Cortex of kidney (tissue), 1 donor: ENCODE measurements at places on chromosomes 5 and 9.

DNA sequence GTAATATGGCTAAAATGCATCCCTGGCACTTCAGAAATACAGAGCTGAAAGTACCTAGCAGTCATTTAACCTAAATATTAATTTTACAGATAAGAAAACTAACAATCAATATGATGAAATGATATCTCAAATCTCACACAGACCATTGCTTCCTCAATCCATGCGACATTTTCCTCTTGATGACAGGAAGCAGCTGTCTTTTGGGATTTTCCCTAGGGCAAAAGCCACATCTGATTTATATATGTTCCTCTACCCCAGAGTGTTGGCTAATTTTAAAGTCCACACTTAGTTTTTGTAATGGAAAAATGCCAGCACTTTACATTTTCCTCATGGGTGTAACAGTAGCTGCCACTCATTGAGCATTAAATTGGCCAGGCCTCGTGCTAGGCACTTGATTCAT, 47.7 kb upstream of the ITGA1 start:
- DNase-seq, result no peak

DNA sequence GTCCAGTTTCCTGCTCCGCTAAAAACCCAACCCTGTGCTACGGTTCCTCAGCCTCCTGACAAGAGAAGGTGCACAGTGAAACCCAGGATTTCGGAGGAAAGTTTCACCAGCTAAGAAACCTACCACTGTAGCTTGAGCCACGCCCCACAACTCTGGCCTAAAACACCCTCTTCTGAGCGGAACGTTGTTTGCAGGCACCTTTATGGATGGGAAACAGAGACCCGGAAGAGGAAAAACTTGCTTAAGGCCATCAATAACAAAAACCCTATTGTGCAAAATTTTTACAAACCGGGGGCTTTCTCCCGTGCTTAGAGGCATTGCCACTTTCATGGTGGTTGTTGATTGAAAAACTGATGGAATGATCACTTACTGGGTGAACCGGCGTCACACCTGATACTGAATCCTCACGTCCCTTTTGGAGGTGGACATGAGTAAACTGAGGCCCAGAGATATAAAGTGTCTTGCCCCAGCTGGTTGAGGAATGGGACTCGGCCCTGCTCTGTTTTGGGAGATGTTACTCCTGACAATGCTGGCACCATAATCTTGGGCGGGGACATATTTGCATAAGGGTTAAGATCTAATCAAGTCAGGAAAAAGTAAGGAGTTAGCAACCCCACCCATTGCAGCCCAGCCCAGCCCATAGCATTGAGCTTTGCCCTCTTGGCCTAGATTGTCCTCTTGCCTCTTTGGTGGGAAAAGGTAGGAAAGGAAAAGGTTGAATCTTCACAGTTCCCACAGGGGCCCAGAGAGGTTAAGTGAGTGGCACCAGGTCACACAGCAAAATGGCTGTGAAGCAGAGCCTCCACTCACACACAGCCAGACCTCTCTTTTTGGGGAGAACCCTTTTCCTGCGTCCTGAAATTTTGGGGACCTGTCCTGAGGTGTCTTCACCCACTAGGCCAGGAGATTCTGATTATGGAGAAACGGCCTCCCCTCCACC, 23.2 kb upstream of the PTGS1 start:
- no peak for DNase-seq

DNA sequence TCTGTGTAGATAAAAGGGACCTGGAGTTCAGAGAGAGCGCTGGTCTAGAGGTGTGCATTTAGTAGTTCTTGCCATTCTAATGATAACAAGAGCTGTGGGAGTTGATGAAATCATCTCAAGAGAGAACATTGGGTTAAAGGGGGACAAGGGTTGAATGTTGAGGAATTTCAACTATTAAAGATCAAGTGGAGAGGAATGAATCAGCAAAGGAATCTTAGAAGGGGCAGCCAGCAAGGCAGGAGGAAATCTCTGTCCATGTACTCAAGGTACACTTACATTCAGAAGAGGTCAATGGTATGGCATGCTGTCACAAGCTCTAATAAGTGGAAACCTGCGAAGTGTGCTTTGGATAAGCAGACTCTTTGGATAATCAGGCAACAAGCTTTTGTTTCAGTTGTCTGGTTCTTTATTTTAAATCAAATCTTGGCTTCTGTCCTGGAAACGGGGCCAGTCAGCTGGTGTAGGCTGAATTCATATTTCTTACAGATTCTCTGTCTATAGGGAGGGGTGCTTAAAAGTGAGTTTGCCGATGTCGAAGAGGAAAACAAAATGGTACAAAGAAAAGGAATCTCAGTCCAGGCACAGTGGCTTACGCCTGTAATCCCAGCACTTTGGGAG, 320.5 kb upstream of the CD180 start:
- no peak for DNase-seq

GRCh38 chr9:134325096-134325812, 1.0 kb upstream of the RXRA start:
- DNase-seq, result no peak

DNA sequence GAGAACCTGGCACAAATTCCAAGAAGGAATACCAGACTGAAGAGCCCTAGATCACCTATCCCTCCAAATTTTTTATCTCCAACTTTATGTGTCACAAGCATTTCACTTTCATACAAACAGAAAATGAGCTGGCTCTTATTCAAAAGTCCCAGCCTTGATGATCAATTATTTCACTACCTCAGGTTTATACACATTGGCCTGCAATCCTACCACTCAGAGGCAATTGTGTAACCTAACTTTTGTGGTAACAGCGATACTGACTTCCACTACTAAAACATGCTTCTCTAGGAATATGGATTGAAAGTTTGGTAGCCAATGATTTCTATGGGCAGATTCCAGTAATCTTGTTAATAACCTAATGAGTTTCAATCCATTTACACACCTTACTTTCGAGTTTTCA, 10.5 kb downstream of the RNF38 start:
- DNase-seq, result no peak

DNA sequence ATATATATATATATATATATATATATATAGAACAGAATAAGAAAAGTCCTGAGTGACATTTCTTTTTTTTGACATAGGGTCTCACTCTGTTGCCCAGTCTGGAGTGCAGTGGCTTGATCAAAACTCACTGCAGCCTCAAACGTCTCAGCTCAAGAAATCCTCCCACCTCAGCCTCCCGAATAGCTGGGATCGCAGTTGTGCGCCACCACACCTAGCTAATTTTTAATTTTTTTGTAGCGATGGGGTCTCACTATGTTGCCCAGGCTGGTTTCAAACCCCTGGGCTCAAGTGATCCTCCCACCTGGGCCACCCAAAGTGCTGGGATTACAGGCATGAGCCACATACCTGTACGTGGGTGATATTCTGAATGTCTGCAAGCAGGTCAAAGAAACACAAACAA, 48.3 kb downstream of the SPRY4 start:
- no peak for DNase-seq

GRCh38 chr9:472479-473075, 257.9 kb downstream of the DOCK8 start:
- DNase-seq, result no peak

DNA sequence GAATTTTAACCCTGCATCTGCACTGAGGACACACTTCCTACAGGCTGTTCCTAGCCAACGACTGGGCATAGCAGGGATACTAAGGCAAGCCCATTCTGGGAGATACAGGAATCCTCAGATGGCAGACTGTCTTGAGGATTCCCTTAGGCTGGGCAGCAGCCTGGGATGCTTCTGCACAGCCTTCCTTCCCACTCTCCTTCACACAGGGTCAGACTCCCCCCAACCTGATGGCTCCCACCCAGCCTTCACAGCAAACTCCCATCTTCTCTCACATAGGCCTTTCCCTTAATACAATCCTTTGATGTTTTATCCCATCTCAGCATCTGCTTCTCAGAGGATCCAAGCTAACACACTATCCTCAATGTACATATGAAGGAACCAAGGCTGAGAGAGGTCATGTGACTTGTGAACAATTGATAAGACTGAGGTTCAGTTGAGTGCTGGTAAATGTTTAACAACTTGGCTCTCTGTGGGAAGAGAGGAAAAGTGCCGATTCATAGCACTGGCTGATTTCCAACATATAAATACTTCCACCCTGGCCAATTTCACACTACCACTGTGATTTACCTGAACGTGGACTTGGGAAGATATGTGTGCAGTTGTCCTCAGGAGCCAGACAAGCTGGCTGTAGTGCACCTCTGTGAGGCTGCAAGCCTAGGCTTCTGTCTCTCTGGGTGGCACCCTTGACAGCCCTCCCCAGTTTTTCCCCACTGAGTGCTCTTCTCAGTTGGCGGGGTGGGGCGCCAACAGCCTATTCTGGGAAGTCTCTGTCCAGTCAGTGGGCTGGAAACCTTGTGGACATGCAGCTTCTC, 120.2 kb upstream of the TRIM32 start:
- no peak for DNase-seq

DNA sequence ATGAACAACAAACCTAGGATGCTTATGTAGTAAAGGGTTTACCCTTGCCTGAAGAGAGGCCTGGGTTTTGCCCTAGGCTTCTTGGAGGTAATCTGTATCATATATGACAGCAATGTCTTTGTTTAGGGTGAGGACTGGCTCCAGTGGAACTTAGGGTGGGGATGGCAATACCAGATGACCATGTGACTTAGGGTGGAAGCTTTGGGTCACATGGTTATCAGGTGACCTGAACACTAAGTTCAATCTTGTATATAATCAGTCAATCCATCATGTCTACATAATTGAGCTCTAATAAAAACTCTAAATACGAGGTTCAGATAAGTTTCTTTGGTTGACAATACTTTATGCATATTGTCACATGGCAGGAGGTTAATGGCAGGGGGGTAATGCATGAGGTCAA, 10.6 kb upstream of the PPP2R2B start:
- no peak for DNase-seq

GRCh38 chr9:97387504-97387886, 24.4 kb upstream of the TDRD7 start:
- no peak for DNase-seq

- DNase-seq, result no peak
These were observed 7.8 kb downstream of the ALAD start for GRCh38 chr9:113393281-113393680.

DNA sequence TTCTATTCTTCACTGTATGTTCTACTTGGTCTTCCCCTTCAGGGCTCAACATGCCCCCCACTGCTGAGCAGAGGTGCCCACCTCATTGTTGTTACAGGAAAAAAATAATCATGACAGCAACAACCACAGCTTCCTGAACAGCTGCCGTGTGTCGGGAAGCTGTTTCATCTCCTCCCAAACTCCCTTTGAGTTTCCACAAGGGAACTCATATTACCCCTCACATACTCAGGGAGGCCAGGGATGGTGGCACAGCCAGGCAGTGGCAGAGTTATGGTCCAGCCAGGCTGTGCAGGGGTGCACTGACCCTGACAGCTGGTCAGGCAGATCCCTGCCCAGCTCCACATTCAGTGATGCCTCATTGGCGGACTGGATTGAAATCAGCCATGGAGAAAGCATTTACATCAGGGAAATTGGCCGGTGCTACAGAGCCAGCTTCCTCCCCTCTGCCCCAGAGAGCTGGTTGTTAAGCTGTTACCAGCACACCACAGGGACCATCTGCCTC, 37.3 kb downstream of the SARDH start:
- no peak for DNase-seq

GRCh38 chr5:117263231-117263630, 688.6 kb upstream of the SEMA6A start:
- no peak for DNase-seq

DNA sequence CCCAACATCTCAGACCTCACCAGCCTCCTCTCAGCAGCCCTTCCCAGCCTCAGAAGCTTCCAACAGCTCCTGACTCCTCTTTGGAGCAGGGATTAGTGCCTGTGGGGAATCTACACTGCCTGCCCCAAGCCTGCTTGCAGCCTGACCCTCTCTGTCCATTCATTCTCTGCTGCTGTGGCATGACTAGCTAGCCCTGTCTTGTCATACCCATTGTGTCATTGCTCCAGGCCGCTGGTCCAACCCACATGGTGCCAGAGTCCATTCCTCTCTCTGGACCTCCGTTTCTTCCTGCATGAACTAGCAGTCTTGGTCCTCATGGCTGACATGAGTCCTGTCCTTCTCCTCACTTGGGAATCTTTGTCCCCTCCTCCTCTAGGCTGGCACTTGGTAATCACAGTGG, 12.8 kb upstream of the RXRA start:
- no peak for DNase-seq

DNA sequence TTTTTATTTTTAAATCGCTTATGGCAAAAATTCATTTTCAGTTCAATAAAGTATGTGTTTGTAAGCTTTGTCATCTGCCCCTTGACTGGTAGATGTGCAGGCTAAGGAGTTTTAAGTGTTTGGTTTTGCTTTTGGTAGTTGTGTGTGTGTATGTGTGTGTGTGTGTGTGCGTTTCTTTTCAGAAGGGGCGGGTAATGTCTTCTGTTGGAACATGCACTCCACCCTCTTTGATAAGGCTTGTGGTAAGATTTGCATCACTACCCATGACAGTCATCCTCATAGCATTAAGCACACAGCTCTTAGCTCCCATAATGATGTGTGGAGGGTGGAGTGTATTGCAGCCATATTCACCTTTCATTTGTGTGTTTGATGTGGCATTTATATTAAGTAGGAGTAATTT, 92.1 kb upstream of the FSD1L start:
- no peak for DNase-seq

DNA sequence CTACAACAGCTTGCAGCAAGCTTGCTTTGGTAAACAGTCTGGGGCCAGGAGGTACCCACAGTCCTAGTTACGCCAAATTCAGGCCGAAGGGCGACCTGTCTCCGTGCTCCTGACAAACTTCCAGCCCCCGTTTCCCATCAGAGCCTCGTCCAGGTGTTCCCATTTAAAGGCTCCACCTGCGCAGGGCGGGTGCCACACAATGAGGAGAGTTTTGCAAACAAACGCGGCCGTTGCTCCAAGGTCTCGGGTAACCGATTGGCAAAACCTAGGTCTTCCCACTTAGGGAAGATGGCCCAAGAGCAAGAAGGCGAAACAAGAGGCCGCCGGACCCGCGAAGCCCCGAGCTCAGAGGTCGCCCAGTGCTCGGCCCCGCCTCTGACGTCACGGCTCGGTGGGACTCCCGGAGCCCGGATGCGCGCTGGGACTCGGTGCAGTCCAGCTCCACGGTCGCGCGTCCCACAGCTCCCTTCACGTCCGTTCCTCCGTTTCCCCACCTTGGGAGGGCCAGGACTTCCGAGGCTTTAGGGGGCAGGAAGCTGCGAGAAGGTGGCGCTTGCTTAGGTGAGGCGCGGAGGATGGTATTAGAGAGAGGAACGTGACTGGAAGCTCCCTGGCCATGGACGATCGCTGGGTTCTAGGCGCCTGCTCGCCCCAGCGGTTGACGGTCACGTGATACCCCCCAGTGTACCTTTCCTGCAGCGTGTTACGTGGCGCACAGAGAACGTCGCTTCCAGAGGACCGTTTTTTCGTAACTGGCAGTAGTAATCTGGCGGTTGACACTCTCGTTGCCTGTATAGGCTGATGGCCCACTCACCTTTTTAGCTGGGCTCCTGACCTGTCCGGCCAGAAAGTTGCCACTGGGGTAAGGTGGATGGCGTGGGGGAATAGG, 41.8 kb upstream of the KDM4C start:
- DNase-seq, result no peak
